ENCODE measurements at places on chromosomes 3 and 15. TPM values are rescaled to one million over a fixed set of nuclear protein-coding genes. Genes with fewer than 3 reads are reported as not detected.
A peak's percentile ranks its signal among the peaks of the same experiment; 100 is the strongest.

GRCh38 chr3:125032100-125032643 is 23.6 kb downstream of the HEG1 start:
- DNase-seq: no peak

GRCh38 chr3:3366386-3366785 is 186.9 kb upstream of the CRBN start:
- DNase-seq: no peak

GRCh38 chr3:18732474-18732873 is 307.3 kb upstream of the SATB1 start:
- DNase-seq: peak; percentile 1

- no peak for DNase-seq
These were observed 12.2 kb downstream of the CPB1 start for GRCh38 chr3:148839805-148840204.

GRCh38 chr15:29239395-29239794 is 30.2 kb downstream of the NSMCE3 start:
- no peak for DNase-seq

- DNase-seq: no peak
These were observed 106.7 kb downstream of the ADAMTS17 start for GRCh38 chr15:100235030-100235617.

DNA sequence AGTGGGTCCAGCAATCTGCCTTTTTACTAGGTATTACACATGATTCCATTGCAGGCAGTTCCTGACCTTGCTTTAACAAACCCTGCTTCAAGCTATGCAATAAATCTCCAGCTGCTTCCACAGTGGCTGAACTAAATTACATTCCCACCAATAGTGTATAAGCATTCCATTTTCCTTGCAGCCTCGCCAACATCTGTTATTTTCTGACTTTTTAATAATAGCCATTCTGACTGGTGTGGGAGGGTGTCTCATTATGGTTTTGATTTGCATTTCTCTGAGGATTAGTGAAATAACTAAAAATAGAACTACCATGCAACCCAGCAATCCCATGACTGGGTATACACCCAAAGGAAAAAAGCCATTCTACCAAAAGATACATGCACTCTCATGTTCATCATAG is 36.4 kb upstream of the DNAJC13 start:
- no peak for DNase-seq

GRCh38 chr15:66600240-66600627 is 34.4 kb upstream of the LCTL start:
- no peak for DNase-seq

DNA sequence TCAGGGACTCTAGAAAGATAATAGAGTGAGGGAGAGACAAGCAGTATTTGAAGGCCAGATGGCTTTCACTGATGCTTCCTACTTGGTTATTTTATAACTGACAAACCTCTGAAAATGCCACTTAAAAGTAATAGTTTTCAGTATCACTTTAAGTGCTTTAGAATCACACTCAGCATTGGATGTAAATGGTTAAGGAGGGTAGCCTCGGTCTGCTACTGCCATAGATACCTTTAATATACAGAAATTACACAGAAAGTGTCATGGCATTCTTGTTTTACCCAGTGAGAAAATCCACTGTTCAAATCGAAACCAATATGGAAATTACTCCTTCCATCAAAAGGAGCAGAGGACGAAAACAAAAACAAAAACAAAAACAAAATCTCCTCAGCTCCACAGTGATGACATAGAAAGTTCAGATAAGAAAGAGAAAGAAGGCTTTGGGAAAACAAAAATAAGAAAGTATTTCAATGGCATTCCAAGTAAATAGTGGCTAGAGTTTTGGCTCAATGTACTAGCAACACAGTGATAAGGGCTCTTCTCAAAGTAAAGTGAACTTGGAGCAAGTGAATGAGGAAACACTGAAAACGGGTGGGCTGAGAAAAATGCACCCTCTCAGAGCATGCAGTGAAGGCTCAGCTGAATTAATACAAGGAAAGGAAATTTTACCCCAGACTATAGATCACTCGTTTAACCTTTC is 43.2 kb upstream of the CD47 start:
- DNase-seq: no peak

DNA sequence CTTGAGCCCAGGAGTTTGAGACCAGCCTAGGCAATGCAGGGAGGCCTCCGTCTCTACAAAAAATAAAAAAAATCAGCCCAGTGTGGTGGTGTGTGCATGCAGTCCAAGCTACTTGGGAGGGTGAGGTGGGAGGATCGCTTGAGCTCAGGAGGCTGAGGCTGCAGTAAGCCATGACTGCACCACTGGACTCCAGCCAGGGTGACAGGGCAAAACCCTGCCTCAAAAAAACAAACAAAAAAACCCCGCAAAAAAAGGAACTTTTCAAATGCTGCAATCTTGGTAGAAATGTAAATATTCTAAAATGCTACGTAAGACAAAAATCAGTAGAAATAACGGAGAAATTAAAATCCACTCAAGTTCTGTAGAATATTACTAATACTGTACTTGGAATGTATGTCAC is 108.1 kb upstream of the MELTF start:
- DNase-seq: no peak

GRCh38 chr3:12574131-12574530 is 17.2 kb downstream of the MKRN2 start:
- no peak for DNase-seq

DNA sequence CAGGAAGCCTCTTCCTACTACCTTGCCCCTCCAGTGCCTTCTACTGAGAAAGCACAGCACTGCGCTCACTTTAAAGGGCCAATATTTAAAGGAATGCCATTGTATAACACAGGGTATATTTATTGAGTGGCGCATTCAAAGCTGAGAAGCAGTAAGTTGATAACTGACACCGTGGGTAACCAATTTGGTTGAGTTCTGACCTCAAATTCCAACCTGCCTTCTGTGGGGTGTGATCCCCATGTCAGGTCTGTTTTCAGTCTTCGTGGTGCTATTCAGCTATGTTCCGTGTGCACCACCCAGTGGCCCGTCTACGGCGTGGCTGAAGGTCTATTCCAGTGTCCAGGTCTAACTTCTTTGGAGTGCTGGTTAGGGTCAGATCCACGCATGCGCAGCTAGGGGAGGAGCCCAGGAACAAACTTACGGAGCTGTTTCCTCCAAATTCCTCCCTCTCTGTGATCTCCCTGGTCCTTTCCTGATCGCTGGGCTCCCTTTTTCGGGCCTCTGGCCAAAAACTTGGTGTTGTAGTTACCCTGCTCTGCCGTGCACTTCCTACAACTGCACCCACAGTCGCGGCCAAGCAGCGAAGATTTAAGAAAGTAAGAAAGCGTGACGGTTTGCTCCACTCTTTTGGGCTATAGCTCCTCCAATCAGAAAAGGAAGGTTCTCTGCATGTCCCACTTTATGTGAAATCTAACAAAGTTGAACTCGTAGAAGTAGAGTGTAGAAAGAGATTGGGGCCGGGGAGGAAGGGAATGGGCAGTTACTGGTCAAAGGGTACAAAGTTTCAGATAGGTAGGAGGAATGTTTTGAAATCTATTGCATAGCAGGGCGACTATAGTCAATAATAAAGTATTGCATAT is 7.7 kb downstream of the LRRC2 start:
- peak; percentile 92 for DNase-seq

- DNase-seq: peak; percentile 95
These were observed 18.5 kb downstream of the LIMD1 start for GRCh38 chr3:45612918-45613602.

Gene GOLGA6A
- total RNA-seq: not detected

Gene TNNC1
- 1.3 TPM for total RNA-seq

Gene TCF12
- total RNA-seq: 157 TPM

Gene CGNL1
- total RNA-seq: 1.2 TPM

Gene SPINK8
- not detected for total RNA-seq

Gene CHCHD4
- 22.9 TPM for total RNA-seq

Gene ECE2
- not detected for total RNA-seq

Gene GOLGA8T
- total RNA-seq: not detected

Gene COL7A1
- total RNA-seq: 130 TPM

Measured in mammary epithelial cell (primary cell).